ENCODE measurements at places on chromosomes 13 and 19.

DNA sequence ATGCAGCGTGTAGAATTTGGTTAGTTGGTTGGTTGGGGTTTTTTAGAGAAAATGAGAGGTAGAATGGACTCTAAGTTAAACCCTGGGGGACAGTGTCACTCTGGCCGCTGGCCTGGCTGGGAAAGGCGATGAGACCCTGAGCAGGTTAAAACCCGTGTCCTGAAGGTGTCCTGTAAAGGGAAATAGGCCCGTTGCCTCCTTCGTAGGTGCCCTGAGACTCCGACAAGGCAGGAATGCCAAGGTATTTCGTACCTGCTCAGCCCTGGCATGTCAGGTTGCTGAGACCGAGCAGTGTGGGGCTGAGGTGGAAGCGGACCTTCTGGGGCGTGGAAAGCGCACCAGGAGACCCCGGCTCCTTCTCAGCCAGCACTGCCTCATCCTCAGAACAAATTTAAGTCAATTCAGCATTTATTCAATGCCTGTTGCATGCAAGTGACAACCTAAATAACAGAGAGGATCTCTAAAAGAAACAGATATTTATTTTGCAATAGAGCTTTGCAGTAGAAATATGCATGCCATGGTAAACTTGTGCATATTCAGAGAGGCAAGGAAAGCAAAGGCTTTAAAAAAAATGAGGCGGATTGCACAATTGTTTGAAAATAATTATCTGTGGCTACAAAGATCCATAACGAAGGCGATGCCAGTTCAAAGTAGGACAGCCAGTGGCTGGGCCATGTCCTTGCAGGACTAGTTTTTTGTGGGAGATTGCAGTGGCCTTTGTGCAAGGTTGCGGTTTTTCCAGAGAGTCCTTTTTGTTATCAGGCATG is 1.4 kb upstream of the RAB20 start:
- DNase-seq, result no peak

GRCh38 chr19:33194886-33195644 is 935 bp downstream of the LRP3 start:
- no peak for DNase-seq

- DNase-seq, result no peak
Measured at GRCh38 chr13:61466280-61466679, 50.6 kb upstream of the PCDH20 start.

- DNase-seq, result no peak
Measured at GRCh38 chr19:50331221-50331993, 2.2 kb upstream of the KCNC3 start.

GRCh38 chr19:55345818-55346724 is 6.4 kb downstream of the KMT5C start:
- no peak for DNase-seq

- DNase-seq, result no peak
Measured at GRCh38 chr19:15651791-15652190, 11.1 kb downstream of the CYP4F3 start.

DNA sequence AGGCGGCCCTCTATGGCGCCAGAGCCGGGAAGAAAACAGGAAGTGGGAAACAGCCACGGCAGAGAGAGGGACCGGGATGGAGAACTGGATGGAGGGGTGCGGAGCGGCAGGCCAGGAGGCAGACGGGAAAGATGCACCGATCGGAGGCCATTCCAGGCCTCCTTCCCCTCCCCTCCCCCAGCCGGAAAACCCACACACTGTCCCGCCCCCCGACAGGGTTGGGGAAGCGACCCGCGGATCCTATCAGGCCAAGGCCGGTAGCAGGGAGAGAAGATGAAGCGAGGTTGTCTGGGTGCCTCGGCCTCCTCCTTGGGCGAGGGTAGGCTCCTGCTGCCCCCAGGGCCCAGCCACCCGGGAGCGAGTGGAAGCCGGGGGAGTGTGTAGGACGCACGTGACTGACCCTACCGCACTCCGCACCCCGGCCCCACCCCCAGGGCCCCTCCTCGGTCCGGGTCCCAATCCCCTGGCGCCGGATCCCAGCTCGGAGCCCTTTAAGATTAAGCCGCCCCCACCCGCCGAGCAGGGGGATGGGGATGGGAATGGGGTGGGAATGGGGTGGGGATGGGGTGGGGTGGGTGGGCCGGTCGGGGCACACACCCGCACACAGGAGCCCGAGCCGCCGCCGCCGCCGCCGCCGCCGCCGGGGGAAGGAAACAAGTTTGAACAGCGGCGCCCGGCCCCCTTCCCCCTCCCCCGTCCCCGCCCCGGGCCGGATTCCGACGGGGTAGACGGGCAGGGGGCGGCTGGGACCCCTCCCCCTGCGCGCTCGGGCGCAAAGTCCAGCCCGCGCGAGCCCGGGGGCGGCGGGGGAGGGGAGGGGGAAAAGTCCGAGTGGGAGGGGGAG is 1.5 kb downstream of the ERF start:
- peak; percentile 41 for DNase-seq

DNA sequence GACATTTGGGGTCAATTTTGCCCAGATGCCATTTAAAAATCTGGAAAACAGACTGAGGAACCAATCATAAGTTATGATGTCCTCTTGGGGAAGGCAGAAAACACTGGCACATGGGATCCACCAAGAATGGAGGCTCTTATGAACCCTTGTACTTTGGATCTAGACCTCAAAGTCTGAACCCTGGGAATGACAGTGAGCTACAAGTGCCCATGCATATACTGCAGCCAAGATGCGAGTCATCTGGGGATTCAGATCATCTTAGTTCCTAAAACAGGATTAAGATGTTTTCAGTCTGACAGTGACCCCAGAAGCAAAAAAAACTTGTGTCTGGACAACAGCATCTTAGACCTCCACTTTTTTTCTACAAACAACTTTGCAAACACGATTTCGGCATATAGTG is 100.2 kb upstream of the SIAH3 start:
- no peak for DNase-seq

DNA sequence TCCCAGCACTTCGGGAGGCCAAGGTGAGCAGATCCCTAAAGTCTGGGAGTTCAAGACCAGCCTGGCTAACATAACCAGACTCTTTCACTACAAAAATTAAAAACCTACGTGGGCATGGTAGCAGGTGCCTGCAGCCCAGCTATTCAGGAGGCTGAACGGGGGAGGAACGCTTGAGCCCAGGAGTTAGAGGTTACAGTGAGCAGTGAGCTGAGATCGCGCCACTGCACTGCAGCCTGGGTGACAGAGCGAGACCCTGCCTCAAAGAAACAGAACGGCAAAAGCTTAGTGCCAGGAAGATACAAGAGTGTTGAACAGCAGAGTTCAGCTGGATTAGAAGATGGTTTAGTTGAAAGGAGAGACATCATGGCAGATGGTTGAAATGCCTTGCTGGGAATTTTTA is 24.1 kb upstream of the RNF113B start:
- DNase-seq, result no peak

GRCh38 chr19:29672933-29673336 is 7.7 kb downstream of the PLEKHF1 start:
- peak; percentile 63 for DNase-seq

DNA sequence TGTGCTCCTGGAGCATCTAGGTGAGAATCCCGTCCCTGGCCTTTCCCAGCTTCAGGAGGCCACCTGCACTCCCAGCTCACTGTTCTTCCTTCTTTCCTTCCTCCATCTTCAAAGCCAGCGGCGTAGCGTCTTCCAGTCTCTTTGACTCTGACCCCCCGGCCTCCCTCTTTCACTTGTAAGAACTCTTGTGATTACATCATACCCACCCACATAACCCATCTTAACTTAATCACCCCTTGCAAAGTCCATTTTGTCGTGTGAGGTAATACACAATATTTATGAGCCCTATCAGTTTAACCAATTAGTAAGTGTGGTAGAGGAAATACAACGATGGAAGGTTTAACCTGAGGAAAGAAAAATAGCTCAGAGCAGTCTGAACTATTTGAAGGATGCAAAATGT is 4.6 kb upstream of the CDC16 start:
- no peak for DNase-seq

DNA sequence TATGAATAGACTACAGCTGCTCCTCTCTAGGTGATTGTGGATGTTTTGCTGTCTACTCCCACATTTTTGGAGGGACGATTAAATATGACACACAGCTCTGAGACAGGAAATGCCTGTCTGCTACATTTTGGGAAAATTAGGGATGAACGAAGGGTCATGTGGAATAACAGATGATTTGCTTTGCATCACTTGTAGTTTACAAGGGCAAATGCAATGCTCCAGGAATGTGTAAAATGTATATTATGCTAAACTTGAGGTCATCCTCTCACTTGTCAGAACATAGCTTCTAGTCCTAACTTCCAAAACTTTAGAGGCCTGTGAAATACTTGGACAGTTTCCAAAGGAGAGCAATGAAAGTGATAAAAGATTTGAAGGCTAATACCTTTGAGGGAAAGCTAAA is 284.2 kb upstream of the DACH1 start:
- no peak for DNase-seq

DNA sequence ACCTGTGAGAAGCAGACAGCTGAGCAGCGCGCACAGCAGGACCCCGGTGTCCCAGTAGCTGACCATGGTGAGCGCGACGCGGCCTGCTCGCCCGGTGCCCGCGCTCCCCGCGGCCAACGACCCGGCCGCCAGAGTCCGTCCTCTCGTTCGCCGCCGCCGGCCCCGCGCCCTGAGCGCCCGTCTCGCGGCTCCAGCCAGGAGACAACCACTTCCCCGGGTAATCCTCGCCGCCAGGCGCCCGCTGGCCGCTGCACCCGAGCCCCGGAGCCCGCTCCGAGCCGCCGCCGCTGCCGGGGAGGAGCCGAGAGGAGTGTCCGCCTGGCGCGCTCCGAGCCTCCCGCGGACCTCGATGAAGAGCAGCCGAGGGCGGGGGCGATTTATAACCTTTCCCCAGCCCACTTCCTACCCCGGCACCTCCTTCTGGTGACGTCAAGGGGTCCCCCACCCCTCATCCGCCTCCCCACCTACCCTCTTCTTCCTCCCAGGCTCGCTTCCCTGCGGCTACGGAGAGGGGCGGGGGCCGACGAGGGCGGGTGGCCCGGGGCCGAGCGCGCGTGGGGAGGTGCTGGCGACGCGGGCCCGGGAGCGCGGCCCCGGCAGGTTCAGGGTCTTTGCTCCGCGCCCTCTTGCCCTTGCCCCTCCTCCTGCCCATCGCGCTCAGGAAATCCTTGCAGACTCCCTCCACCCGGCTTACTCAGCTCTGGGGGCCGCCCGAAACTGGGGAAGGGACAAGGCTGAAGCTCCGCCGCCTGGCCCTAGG is at the start of gene FLT1:
Gene FLT1, minus strand, starts transcription at position 351 of the 760 bp plus-strand sequence. Its CDS starts 285 bp downstream, at position 66.
- DNase-seq, result no peak

DNA sequence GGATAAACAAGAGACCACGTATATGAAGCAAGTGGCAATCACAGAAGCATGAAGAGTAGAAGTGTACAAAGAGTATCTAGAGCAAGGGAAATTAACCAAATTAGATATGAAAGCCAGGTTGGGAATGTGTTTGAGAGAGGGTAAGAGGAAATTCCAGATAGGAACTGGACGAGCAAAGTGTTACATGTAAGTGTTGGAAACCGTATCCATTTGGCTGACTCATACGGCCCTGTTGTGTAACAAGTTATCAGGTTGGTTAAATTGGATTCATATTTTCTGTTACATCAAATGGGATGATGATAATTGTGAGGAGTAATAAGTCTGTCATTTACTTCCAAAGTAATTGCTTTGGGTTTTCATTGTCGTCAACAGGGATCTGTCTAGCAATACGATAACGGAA is 46.7 kb downstream of the RXFP2 start:
- DNase-seq, result no peak

DNA sequence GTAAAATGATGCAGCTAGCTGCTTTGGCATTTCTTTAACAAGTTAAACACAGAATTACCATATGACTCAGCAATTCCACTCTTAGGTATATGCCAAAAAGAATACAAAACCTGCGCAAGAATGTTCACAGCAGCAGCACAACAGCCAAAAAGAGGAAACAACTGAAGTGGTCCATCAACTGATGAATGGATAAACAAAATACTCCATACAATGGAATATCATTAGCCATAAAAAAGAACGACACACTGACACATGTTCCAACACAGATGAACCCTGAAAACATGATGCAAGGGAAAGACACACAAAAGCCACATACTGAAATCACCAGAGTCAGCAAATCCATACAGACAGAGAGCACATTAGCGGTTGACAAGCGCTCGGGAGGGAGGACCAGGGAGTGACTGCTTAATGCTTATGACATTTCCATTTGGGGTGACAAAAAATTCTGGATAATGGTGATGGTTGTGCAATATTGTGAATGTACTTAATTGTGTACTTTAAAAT is 3.0 kb downstream of the PCID2 start:
- no peak for DNase-seq

DNA sequence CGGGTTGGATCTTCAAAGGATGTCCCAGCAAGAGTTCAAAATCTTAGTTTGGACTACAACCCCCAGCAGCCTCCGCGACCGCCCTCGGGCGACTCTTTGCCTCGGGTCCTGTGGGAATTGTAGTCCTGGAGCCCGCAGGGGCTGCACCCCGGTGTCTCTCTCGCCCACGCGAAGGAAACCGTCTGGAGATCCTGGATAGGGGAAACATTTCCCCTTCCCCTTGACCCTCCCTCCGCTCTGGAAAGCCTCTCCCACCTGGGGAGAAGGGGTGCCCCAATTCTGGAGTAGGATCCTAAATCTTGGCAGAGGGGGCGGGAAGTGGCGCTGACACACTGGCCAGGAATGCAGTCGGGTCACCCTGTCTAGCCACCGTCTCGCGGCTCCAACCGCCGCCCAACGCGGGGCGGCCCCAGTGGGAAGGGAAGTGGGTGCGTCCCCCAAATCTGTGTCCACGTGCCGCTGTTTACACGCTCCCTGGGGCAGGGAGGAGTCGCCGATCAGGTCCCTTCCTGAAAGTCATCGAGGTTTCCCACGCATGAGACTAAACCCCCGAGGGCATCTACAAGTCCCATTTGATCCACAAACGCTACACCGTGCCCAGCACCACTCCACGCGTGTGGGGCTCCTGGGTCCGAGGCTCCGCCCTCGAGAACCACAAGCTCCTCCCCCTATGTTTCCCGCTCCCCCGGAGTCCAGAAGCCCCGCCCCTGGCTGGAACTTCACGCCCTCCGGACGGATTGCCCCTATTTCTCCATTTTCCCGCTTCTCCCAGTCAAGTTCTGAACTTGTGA is 761 bp upstream of the PPP1R13L start:
- peak; percentile 69 for DNase-seq

- DNase-seq, result no peak
Measured at GRCh38 chr19:46299004-46299509, 2.2 kb downstream of the HIF3A start.

DNA sequence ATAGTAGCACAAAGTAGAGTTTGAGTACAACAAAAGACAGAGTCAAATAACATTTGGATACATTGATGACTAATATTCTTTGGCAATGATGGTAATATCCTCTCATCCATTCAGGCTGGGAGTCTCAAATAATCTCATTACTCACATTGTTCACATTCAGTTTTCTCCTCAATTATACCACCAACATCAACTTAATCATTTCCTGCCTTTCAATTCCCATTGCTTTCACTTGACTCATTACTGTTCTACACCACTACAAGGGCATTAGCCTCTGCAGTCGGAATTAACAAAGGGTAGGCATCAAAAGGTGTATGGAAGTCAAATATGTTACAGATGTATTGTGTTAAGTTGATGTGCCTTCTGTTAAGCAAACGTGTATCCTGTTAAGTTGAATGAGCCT is 518.4 kb upstream of the SLITRK1 start:
- no peak for DNase-seq

- DNase-seq, result no peak
Measured at GRCh38 chr19:38383743-38384142, 4.1 kb downstream of the GGN start.

GRCh38 chr13:114047358-114047881 is 73.5 kb upstream of the C13orf46 start:
- DNase-seq, result no peak

GRCh38 chr19:13055213-13056051 is 47.2 kb downstream of the LYL1 start:
- no peak for DNase-seq

- no peak for DNase-seq
Measured at GRCh38 chr13:44048326-44048725, 168.6 kb downstream of the LACC1 start.

- DNase-seq, result no peak
Measured at GRCh38 chr13:103145442-103145841, 79.2 kb upstream of the SLC10A2 start.

Measured in activated CD4-positive, CD25-positive, alpha-beta regulatory T cell (primary cell).